ENCODE measurements at places on chromosomes 5 and 9. TPM values are rescaled to one million over a fixed set of nuclear protein-coding genes. Genes with fewer than 3 reads are reported as not detected.

Gene GNA14
- 3.6 TPM for polyA plus RNA-seq

Gene MLANA
- 0.80 TPM for polyA plus RNA-seq

Gene BTNL3
- polyA plus RNA-seq, result not detected

Gene CCDC127
- 9.5 TPM for polyA plus RNA-seq

DNA sequence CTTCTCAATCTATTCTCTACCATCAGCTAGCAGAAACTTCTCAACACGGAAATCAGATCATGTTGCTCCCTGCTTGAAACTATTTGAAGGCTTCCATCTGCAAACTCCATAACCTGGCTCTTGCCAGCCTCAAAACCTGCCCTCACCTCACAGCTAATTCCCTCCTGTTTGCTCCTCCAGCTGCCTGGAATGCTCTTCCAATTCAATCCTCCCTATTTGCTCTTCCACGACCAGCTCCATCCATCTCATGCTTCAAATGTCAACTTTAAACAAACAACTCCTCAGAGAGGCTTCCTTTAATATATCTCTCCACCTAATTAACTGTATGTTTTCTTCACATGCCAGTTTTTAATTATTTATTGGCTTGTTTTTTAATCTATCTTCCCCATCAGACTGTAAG is 1.5 kb downstream of the PLAA start:
- DNase-seq, result no peak

GRCh38 chr9:116539549-116539948 is 147.6 kb upstream of the TRIM32 start:
- DNase-seq, result no peak

GRCh38 chr5:7245121-7245651 is 150.8 kb upstream of the ADCY2 start:
- DNase-seq, result no peak

- DNase-seq, result no peak
Measured at GRCh38 chr5:157269761-157270272, 3.9 kb downstream of the CYFIP2 start.

GRCh38 chr9:16309469-16310271 is 560.8 kb downstream of the BNC2 start:
- DNase-seq, result peak; percentile 79

GRCh38 chr5:141507387-141508091 is 18.7 kb downstream of the PCDHGC5 start:
- no peak for DNase-seq

GRCh38 chr5:180109920-180110319 is 38.4 kb upstream of the RNF130 start:
- no peak for DNase-seq

DNA sequence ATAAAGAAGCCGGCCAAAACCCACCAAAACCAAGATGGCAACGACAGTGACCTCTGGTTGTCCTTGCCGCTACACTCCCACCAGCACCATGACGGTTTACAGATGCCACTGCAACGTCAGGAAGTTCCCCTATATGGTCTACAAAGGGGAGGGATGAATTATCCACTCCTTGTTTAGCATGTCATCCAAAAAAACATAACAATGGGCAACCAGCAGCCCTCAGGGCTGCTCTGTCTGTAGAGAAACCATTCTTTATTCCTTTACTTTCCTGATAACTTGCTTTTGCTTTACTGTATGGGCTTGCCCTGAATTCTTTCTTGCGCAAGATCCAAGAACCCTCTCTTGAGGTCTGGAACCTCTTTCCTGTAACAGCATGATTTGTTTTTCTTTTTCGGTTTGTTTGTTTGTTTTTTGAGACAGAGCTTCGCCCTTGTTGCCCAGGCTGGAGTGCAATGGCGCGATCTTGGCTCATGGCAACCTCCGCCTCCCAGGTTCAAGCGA is 2.0 kb upstream of the UAP1L1 start:
- DNase-seq, result no peak
